Prostate gland (tissue), 2 donors: ENCODE measurements at places on chromosomes 4 and X. TPM values are rescaled to one million over a fixed set of nuclear protein-coding genes. Genes with fewer than 3 reads are reported as not detected.

DNA sequence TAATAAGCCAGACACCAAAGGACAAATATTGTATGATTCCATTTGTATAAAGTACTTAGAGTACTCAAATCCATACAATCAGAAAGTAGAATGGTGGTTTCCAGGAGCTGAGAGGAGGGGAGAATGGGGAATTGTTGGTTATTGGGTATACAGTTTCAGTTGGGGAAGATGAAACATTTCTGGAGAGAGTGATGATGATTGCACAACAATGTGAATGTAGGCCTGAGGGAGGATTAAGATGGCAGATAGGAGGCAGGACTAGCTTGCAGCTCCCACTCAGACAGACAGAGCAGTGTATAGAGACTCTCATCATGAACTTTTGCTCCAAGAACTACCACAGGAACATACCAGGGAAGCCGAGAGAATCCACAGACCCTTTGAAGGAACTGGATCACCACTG lies 75.7 kb upstream of the PAK3 start:
- H3K4me1 ChIP-seq: no peaks in the 10 kb centered on the region
- H3K36me3 ChIP-seq: no peaks in the 10 kb centered on the region
- no peak overlapping the region for H3K27ac ChIP-seq
- no peak for DNase-seq
- no peaks in the 10 kb centered on the region for H3K27me3 ChIP-seq

DNA sequence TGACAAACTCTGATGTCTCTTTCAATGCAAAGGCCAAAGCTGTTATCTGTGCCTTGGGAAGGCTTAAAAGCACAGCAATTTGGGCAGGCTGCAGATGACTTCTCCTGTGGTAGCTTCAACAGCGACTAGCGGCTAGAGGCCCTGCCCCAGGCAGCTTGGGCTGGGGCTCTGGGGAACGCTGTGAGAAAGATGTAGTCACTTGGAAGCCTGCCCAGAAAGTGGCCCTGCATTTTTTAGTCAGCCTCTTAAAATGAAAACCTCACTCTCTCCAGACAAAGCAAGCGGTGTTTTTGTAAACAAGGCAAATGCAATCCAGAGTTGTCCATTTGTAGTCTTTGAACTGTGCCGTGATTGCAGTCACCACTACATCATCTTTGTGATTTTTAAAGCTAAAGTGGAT lies 27.5 kb downstream of the PCYT1B start:
- no peak overlapping the region for H3K27ac ChIP-seq
- DNase-seq: no peak
- H3K4me3 ChIP-seq: no peak overlapping the region
- no peaks in the 10 kb centered on the region for H3K4me1 ChIP-seq
- no peaks in the 10 kb centered on the region for H3K36me3 ChIP-seq

- no peak overlapping the region for H3K27ac ChIP-seq
- H3K36me3 ChIP-seq: no peaks in the 10 kb centered on the region
- H3K4me1 ChIP-seq: no peaks in the 10 kb centered on the region
- DNase-seq: no peak
- no peaks in the 10 kb centered on the region for H3K27me3 ChIP-seq
These were observed 221.1 kb upstream of the ITM2A start for GRCh38 chrX:79588233-79588632.

DNA sequence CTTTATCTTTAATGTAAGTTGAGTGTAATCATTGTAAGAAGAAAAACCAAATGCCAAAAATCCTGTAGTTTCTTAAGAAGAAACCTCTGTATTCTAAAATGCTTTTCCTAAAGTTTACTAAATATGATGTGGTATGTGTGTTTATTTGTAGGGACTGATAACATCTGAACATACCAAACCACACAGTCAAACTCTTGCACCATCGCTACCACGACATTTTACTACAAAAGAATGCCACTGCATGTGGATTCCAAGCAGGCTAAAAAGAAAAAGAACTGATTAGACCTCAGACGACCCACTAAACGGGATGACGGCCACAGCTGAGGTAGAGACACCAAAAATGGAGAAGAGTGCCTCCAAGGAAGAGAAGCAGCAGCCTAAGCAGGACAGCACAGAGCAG lies 46.1 kb downstream of the LAS1L start:
- H3K36me3 ChIP-seq: no peaks in the 10 kb centered on the region
- no peak overlapping the region for H3K4me3 ChIP-seq
- no peak overlapping the region for H3K27ac ChIP-seq
- no peaks in the 10 kb centered on the region for H3K4me1 ChIP-seq
- H3K27me3 ChIP-seq: no peaks in the 10 kb centered on the region

NKAP gene
- total RNA-seq: 6.4 TPM

DNA sequence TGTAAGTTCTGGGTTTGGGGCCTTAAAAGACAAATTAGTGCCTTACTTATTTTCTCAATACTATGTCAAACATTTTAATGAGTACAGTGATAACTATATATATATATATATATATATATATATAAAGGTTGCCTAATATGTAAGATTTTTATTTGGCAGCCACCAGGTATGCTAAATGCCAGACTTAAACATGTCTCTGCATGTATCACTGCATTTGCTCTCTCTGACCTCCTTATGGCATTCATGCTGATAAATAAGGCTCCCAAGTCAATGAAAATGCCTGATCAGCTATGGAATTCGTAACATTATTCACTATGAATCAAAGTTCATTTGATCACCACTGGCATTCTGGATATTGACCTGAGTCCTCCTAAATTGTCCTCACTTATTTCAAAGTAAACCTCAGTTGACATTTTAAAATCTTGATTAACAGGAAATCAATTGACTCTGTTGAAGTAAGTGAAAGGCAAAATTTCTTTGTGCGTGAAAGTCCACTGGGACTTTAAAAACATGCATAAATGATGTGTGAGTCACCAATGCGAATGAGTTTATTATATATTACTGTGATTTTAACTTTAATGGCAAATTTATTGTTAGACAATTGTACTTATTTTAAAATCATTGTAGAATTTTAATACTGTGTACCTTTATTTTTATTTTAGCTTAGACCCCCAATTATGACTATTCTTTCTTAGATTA lies 29.2 kb upstream of the AREG start:
- no peaks in the 10 kb centered on the region for H3K27me3 ChIP-seq
- H3K4me1 ChIP-seq: no peaks in the 10 kb centered on the region
- no peak overlapping the region for H3K4me3 ChIP-seq
- DNase-seq: no peak

DNA sequence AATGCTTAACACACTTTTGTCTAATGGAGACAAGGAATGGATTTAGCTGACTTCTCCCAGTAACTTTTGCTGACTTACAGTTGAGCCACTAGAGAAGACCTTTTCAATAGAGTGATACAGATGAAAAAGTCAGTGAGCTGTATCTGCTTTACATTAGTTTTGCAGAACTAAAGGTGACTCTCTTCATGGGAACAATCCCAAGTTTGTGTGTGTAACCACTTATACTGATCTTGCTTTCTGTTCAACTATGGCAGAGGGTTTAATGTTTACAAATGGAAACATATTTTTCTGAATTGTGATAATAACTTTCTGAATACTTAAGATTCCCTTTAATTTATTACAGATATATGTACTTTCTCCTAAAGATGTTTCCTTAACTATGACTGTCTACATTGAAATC lies 182.6 kb upstream of the PUDP start:
- no peaks in the 10 kb centered on the region for H3K36me3 ChIP-seq
- H3K27me3 ChIP-seq: no peaks in the 10 kb centered on the region
- no peak overlapping the region for H3K4me3 ChIP-seq
- H3K27ac ChIP-seq: no peak overlapping the region
- no peak for DNase-seq
- no peaks in the 10 kb centered on the region for H3K4me1 ChIP-seq

PHOX2B gene
- not detected for total RNA-seq

- no peaks in the 10 kb centered on the region for H3K27me3 ChIP-seq
- peak; percentile 62 for DNase-seq
- H3K4me3 ChIP-seq: peak within 1 kb of the TSS; percentile 58
- H3K27ac ChIP-seq: peak within 1 kb of the TSS; percentile 90
- H3K36me3 ChIP-seq: no peaks in the 10 kb centered on the region
- peaks cover 4% of the 10 kb centered on the region for H3K4me1 ChIP-seq
These were observed at the start of gene ARSJ for GRCh38 chr4:113979148-113979904. ARSJ (minus strand) TSS chr4:113979647; CDS start chr4:113978834, 813 bp downstream.

DNA sequence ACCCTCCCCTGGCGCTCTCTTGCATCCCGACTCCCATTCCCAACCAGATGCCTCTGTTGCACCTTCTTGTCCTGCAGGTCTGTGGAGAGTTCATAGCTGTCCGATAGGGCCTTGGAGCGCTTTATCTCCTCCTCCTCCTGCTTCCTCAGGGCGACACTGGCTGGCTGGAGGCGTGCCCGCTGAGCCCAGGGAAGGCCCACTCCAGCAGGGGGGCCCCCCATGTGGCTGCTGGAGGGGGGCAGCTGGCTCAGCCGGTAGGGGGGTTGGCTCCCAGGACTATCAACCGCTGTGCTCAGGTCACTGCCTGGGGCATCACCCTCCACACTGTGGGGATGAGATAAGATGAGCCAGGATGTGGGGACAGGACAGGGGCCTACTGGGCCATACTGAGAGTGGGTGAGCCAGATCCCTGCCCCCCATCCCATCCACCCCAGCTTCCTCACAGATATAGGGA lies 25.6 kb downstream of the IQSEC2 start:
- no peaks in the 10 kb centered on the region for H3K27me3 ChIP-seq
- H3K4me1 ChIP-seq: no peaks in the 10 kb centered on the region
- H3K4me3 ChIP-seq: no peak overlapping the region
- no peaks in the 10 kb centered on the region for H3K36me3 ChIP-seq
- DNase-seq: no peak
- H3K27ac ChIP-seq: no peak overlapping the region

- no peak overlapping the region for H3K4me3 ChIP-seq
- H3K27ac ChIP-seq: no peak overlapping the region
These were observed 195.4 kb downstream of the ANAPC10 start for GRCh38 chr4:144902614-144903013.

GRCh38 chrX:85052636-85053343 lies 49.1 kb downstream of the APOOL start:
- H3K27ac ChIP-seq: no peak overlapping the region
- H3K4me3 ChIP-seq: no peak overlapping the region
- no peaks in the 10 kb centered on the region for H3K36me3 ChIP-seq
- no peak for DNase-seq
- H3K4me1 ChIP-seq: no peaks in the 10 kb centered on the region
- no peaks in the 10 kb centered on the region for H3K27me3 ChIP-seq

DNA sequence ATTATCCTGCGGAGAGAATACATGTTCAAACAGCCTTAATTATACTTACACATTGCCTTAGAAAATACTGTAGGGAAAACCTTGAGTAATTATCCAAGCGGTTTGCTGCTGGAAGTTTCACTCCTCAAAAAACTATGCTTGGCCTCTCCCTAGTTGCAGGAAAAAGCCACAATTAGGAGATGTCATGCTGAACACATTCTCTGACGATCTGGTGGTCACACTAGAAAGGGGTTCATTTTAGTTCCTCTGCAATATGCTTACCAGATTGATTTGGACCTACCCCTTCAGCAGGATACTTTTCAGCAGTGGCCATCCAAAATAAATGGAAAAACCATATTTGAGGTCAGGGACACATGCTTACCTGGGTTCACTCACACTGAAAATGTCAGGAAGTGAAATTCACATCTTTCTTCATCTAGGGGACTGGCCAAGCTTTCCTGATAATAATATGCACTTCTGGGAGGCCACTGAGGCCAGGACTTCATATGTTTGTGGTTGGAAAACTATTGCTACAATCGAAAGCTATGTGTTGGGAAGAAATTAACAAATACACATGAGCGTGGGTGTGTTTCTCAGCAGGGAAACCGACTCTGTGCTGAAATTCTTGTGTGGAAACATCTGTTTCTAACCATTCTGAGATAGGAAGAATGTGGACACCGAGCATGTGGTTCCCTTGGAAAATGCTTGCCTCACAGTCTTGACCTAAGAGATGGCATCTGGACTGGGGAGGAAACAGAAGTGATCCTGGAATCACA lies 68.8 kb downstream of the ATXN3L start:
- H3K36me3 ChIP-seq: no peaks in the 10 kb centered on the region
- H3K27me3 ChIP-seq: no peaks in the 10 kb centered on the region
- no peak overlapping the region for H3K4me3 ChIP-seq
- no peak for DNase-seq
- H3K4me1 ChIP-seq: no peaks in the 10 kb centered on the region

PRAF2 gene
- 42.9 TPM for total RNA-seq

- H3K36me3 ChIP-seq: no peaks in the 10 kb centered on the region
- H3K4me1 ChIP-seq: no peaks in the 10 kb centered on the region
- no peaks in the 10 kb centered on the region for H3K27me3 ChIP-seq
- H3K4me3 ChIP-seq: no peak overlapping the region
- DNase-seq: peak; percentile 58
- no peak overlapping the region for H3K27ac ChIP-seq
These were observed 108.0 kb downstream of the TMEM131L start for GRCh38 chr4:153573881-153574802.

ZXDB gene
- total RNA-seq: 10.7 TPM

ADGRG4 gene
- total RNA-seq: 0.23 TPM

SSX1 gene
- not detected for total RNA-seq

SOD3 gene
- total RNA-seq: 300 TPM

PAK3 gene
- 6.7 TPM for total RNA-seq

DNA sequence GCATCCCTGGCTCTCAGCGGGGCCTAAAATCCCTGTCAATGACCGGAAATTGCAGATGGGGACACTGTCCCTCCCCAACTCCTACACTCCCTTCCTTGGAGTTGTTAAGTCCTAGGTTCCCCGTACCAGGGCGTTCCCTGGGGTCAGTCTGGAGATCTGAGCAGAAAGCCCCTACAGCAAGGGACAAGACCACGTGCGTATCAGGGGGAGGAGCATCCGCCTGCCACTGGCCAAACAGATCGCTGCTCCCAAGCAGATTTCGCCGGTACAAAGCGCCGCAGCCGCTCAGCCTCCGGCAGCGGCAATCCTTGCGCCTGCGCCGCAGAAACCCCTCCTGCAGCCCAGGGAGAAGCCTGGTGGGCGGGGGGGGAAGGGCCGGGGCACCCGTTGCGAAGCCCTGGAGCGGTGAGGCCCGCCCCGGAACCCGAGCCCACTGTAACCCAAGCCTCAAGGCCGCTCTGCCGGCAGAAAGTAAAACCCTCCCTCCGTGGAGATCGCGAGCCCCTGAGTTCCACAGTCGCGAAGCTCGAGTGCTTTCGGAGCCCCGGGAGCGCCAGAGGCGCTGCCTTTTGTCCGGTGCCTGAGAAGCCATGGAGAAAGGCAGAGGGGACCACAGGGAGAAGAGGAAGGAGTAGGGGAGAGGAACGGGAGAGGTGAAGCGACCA lies 2.7 kb downstream of the CRMP1 start:
- no peaks in the 10 kb centered on the region for H3K36me3 ChIP-seq
- peaks cover 41% of the 10 kb centered on the region for H3K27me3 ChIP-seq
- H3K4me3 ChIP-seq: no peak overlapping the region
- no peak overlapping the region for H3K27ac ChIP-seq
- no peaks in the 10 kb centered on the region for H3K4me1 ChIP-seq

GRCh38 chr4:67575232-67576058 lies 16.9 kb downstream of the STAP1 start:
- no peaks in the 10 kb centered on the region for H3K27me3 ChIP-seq
- no peaks in the 10 kb centered on the region for H3K36me3 ChIP-seq
- no peak overlapping the region for H3K4me3 ChIP-seq
- DNase-seq: no peak

ERCC6L gene
- 0.59 TPM for total RNA-seq

GRCh38 chrX:15906041-15906943 lies 51.7 kb upstream of the AP1S2 start:
- no peak overlapping the region for H3K4me3 ChIP-seq
- no peak for DNase-seq
- no peaks in the 10 kb centered on the region for H3K4me1 ChIP-seq
- no peaks in the 10 kb centered on the region for H3K27me3 ChIP-seq
- H3K27ac ChIP-seq: no peak overlapping the region
- H3K36me3 ChIP-seq: no peaks in the 10 kb centered on the region

- H3K27ac ChIP-seq: no peak overlapping the region
- no peaks in the 10 kb centered on the region for H3K36me3 ChIP-seq
- no peaks in the 10 kb centered on the region for H3K4me1 ChIP-seq
- H3K27me3 ChIP-seq: no peaks in the 10 kb centered on the region
These were observed 176.7 kb downstream of the PDGFC start for GRCh38 chr4:156794863-156795262.

SLC39A8 gene
- 19.2 TPM for total RNA-seq

FGD1 gene
- 6.6 TPM for total RNA-seq
